ENCODE measurements at places on chromosomes 3 and 15. TPM values are rescaled to one million over a fixed set of nuclear protein-coding genes. Genes with fewer than 3 reads are reported as not detected.

TTLL13 gene
- not detected for total RNA-seq

WNT5A gene
- total RNA-seq: 12.1 TPM

- DNase-seq: no peak
These were observed 68.8 kb upstream of the ZNF148 start for GRCh38 chr3:125443923-125444322.

DNA sequence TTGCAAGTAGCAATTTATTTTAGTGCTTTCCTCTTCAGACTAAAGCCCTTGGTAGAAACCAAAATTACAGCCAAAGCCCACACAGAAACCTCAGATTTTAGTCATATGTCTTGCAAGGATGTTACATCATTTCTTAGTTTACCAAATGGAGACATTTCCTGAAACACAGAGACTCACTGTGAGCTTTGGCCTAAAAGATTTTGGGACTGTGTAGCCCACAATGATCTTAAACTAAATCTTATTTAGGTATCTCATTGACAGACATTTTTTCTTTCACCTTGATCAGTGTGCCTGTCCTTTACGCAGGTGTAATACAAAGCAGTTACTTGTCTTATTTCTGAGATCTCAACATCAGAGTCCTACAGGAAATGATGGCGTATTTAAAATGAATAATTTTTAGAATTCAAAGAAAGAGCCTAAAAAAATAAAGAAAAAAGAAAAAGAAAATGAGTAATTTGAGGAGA, 27.8 kb upstream of the AP4E1 start:
- DNase-seq: no peak

DNA sequence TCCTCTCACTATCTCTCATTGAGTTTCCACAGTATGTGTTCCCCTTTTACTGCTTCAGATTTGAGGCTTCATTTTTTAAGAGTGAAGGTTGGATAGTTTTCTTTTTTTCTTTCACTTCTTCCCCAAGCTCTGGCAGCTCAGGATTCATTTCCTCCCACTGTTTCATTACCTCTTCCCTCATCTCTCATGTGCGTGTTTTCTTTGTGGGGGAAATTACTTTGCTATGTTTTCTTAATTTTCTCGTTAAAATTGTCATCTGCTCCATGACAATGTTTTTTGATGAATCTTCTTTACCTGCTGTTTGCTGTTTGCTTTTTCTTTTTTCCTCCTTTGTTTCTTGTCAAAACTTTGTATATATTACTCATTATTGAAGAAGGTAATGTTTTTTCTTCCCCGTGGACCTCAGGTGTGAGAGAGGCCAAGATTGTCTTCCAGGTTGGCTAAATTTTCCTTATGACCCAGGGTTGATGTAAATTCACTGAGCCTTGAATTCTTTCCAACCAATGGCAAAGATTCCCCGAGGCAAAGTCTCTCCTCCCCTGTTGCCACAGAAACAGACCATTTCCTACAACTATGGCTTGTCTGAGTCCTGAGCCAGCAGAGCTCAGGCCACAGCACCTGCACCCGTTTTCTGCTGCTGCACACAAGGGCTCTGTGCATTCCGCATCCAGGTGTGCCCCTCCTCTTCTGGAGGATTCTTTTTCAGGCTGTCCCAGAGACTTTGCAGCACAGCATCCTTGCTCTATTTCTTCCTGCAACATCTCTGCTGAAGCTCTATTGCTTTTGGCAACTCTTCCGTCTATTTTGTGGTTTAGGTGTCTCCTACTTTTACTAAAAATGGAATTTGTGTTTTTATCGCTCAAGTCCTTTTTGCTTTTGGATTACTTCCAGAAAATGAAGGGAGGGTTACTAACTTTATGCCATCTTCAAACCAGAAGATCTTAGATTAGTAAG, 66.1 kb downstream of the NOX5 start:
- DNase-seq: no peak

- no peak for DNase-seq
These were observed 18.1 kb downstream of the LRRC58 start for GRCh38 chr3:120331076-120331475.

DNA sequence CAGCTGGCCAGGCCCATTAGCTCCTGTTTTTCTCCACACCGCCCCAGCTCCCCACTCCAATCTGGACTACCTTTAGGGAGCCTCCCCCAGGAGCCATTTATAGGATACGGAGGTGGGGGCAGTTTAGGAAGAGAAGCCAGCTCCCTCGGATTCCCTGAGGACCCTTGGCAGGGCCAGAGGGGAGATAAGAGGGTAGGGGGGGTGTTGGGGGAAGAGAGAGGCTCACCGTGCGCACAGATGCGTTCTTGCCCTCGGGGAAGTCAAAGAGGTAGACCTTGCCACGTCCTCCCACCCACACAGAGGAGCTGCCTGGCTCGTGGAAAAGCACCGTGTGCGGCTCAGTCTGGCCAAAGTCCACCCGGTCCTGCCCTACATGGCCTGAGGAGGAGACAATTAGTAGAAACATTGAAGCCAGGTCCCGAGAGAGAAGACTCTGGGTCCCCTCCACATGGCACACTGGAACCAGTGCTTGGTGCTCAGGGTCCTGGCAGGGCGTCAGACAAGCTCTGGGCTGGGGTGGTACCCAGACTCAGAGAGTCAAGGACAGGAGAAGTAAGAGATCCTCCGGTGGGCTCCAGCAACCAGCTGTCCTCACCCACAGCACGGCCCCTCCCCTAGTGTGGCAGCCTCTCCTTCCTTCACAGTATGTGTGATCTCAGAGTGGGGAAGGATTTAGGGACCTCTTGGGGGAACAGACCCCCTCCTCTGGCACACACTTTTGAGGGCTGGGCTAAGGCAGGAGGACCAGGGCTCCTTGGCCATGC, 15.0 kb downstream of the SEMA7A start:
- DNase-seq: no peak

DNA sequence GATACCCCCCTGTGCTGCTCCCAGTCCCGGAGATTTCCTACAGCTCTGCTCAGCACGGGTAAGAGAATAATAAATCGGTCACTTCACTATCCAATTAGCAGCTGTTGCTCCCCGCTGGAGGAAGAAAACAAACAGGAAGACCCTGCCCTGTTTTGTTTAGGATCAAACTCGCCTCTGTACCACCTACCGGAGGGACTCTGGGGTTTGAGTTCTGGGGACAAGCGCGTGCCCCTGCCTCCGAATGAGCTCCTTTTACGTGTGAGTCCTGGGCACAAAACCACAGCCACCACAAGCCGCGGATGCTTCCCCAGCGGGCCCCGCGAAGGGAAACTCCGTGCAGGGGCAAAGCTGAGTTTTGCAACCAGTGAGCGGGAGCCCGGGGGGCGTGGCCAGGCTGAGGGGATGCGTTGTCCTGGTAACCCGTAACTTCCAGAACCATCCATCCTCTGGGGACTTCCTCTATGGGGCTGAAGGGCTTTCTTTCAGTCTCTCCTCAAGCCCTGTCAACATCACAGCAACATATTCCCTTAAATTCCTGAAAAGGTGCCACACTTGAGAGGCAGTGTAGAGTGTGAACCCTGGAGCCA, 315.7 kb upstream of the PROK2 start:
- peak; percentile 65 for DNase-seq

GRCh38 chr3:159803459-159803858, 185.2 kb upstream of the IL12A start:
- DNase-seq: no peak

CLEC3B gene
- total RNA-seq: 113 TPM

EPHB3 gene
- 99.4 TPM for total RNA-seq

- no peak for DNase-seq
These were observed 39.4 kb downstream of the TMCO5A start for GRCh38 chr15:37973856-37974255.

GRCh38 chr3:157175691-157176507, 16.0 kb upstream of the CCNL1 start:
- no peak for DNase-seq

- DNase-seq: peak; percentile 95
These were observed 36.3 kb downstream of the LRTM1 start for GRCh38 chr3:54891540-54891897.
